ENCODE measurements at places on chromosomes 1 and 21.
A peak's percentile ranks its signal among the peaks of the same experiment; 100 is the strongest.

GRCh38 chr1:57704811-57705210, 281.0 kb upstream of the DAB1 start:
- DNase-seq = no peak

GRCh38 chr1:205496661-205497060, 7.8 kb upstream of the CDK18 start:
- DNase-seq = no peak

DNA sequence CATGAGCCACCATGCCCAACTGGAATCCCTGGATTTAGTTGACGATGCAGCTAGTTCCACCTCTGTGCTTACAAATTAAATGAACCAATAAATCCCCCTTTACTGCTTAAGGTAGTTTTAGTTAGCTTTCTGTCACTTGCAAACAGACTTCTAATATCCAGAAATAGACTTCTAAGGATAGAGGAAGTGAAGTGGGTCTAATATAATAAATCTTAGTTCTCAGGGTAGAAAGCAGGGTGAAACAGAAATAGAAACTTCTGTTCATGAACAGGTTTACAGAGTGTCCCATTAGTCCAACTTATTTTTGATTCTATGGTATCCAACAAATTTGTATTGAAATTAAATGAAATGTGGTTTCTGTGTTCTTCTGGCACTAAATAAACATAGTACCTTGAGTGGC, 20.1 kb downstream of the BCAS2 start:
- no peak for DNase-seq

DNA sequence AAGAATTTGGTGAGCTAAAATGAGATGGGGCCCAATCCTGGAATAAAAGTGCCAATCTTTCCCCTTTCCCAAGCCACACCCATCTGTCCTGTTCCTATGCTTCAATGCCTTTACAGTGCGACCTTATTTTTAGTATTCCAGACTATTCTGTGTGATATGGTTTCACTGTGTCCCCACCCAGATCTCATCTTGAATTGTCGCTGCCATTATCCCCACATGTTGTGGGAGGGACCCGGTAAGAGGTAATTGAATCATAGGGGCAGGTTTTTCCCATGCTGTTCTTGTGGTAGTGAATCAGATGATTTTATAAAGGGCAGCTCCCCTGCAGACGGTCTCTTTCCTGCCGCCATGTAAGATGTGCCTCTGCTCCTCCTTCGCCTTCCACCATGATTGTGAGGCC, 129.3 kb upstream of the KIF26B start:
- DNase-seq = no peak

GRCh38 chr1:209249280-209249670, 334.2 kb upstream of the CAMK1G start:
- no peak for DNase-seq

DNA sequence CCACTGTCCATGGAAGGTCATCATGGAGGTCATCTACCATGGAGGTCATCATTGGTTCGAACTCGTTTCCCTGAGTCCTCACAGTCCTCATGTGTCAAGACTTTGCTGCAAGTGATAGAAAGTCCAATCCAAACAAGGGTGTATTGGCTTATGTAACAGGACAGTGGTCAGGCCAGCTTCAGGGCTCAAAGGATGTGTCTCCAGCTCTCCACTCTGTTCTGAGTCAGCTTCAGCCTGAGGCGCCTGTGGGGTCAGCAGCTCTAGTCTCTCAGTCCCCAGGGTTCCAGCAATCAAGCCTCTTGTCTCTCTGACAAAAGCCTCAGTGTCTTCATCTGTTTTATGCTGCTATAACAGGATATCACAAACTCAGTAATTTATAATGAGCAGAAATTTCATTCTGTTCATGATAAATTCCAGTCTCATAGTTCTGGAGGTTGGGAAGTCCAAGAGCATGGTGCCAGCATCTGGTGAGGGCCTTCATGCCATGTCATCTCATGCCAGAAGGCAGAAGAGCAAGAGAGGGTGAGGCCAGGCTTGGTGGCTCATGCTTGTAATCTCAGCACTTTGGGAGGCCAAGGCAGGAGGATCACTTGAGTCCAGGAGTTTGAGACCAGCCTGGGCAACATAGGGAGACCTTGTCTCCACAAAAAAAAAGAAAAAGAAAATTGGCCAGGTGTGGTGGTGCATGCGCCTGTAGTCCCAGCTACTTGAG, 19.5 kb downstream of the A3GALT2 start:
- peak; percentile 94 for DNase-seq

Data from COLO829 (cell line).